Sigmoid colon (tissue), 7 donors: ENCODE measurements at places on chromosomes 12 and 14. TPM values are rescaled to one million over a fixed set of nuclear protein-coding genes. Genes with fewer than 3 reads are reported as not detected.
A peak's percentile ranks its signal among the peaks of the same experiment; 100 is the strongest.

GRCh38 chr14:33567023-33567728 lies 383.7 kb downstream of the EGLN3 start:
- no peak for DNase-seq
- no peaks in the 10 kb centered on the region for H3K27me3 ChIP-seq
- no peaks in the 10 kb centered on the region for H3K36me3 ChIP-seq
- no peak overlapping the region for H3K4me3 ChIP-seq
- no peak overlapping the region for H3K27ac ChIP-seq

DNA sequence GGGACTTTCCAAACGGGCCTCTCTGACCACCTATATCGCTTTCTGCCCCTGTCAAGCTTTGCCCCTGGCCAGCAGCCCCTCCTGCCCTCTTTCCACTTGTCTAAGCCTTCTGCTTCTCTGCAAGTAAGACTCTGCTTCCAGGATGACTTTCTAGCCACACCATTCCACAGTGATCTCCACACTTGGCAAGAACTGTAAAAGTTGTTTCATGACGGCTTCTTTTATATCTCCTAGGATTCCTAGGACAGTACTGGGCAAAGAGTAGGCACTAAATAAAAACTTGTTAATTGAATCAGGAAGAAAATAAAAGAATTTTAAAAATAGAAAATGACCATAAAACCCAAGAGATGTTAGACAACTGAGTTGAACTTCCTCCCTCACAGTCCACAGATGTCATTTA lies 1.8 kb upstream of the PTPN21 start:
- H3K27ac ChIP-seq, result no peak overlapping the region
- DNase-seq, result no peak
- no peaks in the 10 kb centered on the region for H3K36me3 ChIP-seq

GRCh38 chr12:16685107-16685506 lies 79.1 kb upstream of the LMO3 start:
- no peak overlapping the region for H3K4me3 ChIP-seq
- no peaks in the 10 kb centered on the region for H3K4me1 ChIP-seq
- DNase-seq, result no peak
- H3K27ac ChIP-seq, result no peak overlapping the region
- no peaks in the 10 kb centered on the region for H3K27me3 ChIP-seq

DNA sequence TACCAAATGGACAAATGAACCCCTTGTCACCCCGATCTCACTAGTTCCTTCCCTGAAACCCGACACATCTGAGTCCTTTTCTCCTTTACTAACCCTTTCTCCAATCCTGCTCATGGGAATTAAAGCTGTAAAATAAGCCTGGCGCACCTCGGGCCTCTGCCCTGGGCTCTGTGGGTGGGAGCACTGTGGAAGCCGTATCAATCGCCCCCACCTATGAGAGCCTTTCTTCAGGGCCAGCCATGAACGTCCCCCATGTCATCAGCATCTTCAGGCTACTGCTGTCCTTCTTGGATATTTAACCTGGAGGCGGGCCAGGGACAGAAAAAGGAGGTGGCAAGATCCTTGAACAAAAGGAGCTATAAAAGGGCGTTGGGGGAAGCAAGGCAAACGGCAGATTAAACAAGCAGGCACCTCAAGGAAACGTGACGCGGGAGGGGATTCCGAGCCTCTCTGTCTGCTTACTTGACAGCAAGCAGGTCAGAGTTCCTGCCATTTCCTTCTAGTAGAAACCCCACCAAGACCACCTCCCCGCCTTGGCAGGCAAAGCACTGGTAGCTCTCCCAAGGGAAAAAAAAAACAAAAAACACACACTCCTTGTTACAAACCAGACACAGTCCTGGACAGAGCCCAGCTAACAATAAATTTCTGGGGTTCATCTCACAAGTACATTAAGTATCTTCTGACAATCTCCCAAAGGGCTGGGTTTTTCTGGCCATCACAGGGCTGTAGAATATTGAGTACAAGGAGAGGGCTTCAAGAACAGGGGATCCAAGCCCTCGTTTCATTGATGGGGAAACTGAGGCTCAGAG lies 62.9 kb downstream of the DPF3 start:
- no peaks in the 10 kb centered on the region for H3K36me3 ChIP-seq
- H3K4me3 ChIP-seq, result peak overlapping the region; percentile 17
- H3K4me1 ChIP-seq, result no peaks in the 10 kb centered on the region
- DNase-seq, result peak; percentile 87

Gene CISTR
- polyA plus RNA-seq, result not detected

GRCh38 chr14:75647640-75648039 lies 13.0 kb downstream of the ERG28 start:
- peaks cover 21% of the 10 kb centered on the region for H3K36me3 ChIP-seq
- no peak for DNase-seq

Gene SYNJ2BP
- polyA plus RNA-seq, result 13.8 TPM

- no peak overlapping the region for H3K4me3 ChIP-seq
- no peak overlapping the region for H3K27ac ChIP-seq
- DNase-seq, result no peak
- H3K4me1 ChIP-seq, result no peaks in the 10 kb centered on the region
- H3K36me3 ChIP-seq, result no peaks in the 10 kb centered on the region
- H3K27me3 ChIP-seq, result no peaks in the 10 kb centered on the region
Measured at GRCh38 chr12:120015313-120015712, 26.3 kb downstream of the BICDL1 start.

DNA sequence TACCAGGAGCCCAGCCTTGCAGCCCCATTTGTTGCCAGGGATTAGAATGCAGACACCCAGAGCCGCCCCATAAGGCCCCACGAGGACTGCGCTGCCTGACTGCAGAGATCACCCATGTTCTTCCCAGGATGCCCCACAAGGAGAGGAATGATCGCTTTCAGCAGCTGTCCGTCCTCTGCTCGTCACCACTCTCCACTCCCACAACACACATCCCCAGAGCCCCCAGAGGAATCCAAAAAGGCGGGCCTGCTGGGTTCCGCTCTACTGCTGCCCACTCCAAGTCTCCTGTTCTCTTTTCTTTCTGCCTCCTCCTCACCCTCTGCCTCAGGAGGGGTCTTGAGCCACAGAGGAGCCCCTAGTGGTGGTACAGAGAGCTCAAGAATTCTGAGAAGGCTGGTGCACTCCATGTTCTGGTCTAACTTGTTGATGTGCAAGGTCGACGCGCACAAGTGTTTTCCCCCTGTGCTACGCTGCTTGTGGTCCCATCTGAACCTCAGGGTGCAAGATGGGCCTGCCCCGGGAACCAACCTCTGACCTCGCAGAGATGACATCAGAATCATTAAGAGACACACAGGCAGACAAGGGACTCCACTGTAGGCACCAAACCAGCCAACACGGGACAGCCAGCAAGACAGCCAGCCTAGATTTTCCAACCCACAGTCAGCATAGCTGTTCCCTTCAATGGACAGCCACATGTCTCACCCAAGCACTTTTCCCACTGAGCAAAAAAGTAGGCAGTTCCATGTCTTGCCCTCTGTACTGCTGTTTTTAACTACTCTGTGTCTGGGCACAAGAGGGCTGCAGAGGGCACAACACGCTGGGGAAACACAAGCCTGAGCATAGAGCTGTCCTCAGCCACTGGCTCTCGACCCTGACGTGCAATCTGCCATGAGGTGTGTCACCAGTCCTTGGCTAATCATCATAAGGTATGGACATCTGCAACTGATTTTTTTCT lies 29.9 kb downstream of the PXN start:
- peak overlapping the region; percentile 95 for H3K27ac ChIP-seq
- no peaks in the 10 kb centered on the region for H3K36me3 ChIP-seq
- no peaks in the 10 kb centered on the region for H3K27me3 ChIP-seq
- no peak for DNase-seq

Gene DACT1
- polyA plus RNA-seq, result 2.1 TPM

DNA sequence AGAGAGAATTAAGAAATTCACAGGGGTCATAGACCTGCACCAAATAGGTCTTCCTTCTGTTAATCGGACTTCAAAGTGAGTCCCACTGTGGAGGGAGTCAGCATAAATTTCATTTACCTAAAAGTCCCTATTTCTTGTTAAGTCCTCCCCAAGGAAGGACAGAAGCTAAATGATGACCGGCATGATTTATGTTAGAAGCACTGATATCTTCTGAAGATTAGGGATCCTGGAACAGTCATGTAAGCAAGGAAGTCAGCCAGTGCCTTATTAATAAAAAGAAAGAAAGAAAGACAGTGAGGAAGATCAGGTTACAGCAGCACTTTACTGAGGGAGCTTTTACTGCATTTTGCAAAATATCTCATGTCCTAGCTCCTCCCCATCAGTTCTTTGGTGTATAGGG lies 287.5 kb downstream of the FOXG1 start:
- no peak overlapping the region for H3K27ac ChIP-seq
- H3K4me3 ChIP-seq, result no peak overlapping the region
- no peak for DNase-seq
- H3K4me1 ChIP-seq, result no peaks in the 10 kb centered on the region
- H3K36me3 ChIP-seq, result no peaks in the 10 kb centered on the region
- H3K27me3 ChIP-seq, result no peaks in the 10 kb centered on the region

DNA sequence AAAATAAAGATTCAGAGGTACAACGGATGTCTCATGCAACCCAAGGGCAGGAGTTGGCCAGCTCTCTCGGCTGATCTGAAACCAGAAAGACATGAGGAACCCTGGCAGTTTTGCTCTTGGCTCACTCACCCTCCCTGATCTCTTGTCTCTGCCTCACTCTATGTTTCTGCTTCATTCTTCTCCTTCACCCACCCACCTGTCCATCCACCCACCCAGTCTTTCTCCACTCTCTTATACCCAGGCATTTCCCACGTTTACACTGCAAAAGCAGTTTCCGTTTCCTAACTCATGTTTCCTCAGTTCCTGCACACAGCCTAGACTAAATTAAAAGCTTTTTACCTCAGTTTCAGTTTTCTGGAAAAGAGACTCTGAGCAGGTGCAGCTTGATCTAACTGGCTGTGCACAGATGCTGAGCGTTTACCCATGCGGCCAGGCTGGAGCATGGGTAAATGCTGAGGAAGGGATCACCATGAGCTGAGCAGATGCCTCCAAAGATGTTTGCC lies 157.6 kb downstream of the PRKCH start:
- no peaks in the 10 kb centered on the region for H3K36me3 ChIP-seq
- H3K4me1 ChIP-seq, result peaks cover 3% of the 10 kb centered on the region

GRCh38 chr12:94287245-94287628 lies 138.9 kb downstream of the PLXNC1 start:
- H3K4me1 ChIP-seq, result peaks cover 39% of the 10 kb centered on the region
- no peak for DNase-seq
- no peaks in the 10 kb centered on the region for H3K36me3 ChIP-seq
- no peaks in the 10 kb centered on the region for H3K27me3 ChIP-seq

Gene CTDSP2
- polyA plus RNA-seq, result 85.3 TPM

DNA sequence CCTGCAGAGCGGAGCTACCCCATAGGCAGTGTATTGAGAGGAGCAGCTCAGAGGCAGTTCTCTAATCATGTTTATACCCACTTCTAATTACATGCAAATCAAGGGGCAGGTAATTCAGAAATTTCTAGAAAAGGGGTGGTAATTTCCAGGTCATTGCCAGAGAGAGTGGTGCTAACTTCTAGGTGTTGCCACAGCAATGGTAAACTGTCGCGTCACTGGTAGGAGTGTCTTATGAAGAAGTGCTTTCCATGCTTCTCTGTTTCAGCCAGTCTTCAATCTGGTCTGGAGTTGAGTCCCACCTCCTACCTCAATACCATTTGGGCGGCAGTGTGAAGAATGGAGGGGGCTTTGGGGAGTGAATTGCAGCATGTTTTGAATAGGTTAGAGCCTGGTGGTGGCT lies 8.5 kb upstream of the AMN1 start:
- H3K27me3 ChIP-seq, result no peaks in the 10 kb centered on the region
- no peaks in the 10 kb centered on the region for H3K36me3 ChIP-seq
- no peak overlapping the region for H3K4me3 ChIP-seq
- DNase-seq, result no peak

DNA sequence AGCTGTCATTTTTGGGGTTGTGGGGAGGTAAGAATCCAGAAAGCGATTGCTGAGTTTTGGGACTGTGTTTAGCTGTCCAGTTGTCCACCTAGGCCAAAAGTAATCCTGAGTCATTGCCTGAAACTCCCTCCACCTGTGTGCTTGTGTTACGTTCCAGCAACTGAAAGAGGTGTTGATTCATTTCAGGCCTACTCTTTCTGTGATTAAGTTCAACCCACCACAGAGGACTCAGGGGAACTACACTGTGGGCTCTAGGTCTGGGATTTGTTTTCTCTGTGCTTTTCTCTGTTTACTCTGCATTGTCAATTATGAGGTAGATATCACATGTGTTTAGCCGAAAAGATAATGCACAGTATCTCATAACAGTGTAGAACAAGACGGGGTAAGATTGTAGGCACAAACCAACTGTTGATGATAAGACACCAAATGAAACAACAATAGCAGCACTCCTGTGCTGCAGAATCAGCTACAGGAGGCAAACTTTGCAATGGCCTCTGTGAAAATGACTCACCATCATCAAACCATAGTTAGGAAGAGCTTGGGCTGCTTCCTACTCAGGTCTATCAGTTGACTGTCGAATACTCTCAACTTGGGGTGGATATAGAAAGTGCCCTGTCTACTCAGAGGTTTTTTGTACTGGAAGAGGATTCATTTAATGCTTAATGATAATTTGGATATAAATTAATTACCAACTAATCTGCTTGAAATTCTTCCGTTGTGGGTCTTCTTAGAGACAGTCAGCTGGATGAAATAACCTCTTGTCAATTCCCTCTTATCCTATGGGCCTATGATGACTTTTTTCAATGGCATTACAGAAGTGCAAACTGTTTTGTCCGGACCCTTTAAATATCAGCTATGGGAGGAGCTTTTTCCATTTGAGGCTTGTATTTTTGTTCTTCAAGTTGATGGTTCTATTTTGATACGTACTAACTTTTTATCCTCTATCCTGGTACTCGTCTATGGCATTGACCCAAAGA lies 385.9 kb downstream of the BMP4 start:
- no peak for DNase-seq
- H3K4me1 ChIP-seq, result no peaks in the 10 kb centered on the region
- no peak overlapping the region for H3K4me3 ChIP-seq
- no peaks in the 10 kb centered on the region for H3K27me3 ChIP-seq

Gene CCDC177
- not detected for polyA plus RNA-seq

Gene HNRNPC
- polyA plus RNA-seq, result 419 TPM

Gene TMEM132C
- 0.60 TPM for polyA plus RNA-seq

- no peaks in the 10 kb centered on the region for H3K27me3 ChIP-seq
- no peak overlapping the region for H3K4me3 ChIP-seq
- peak overlapping the region; percentile 71 for H3K27ac ChIP-seq
Measured at GRCh38 chr14:21557084-21557901, 22.6 kb downstream of the OR10G3 start.

DNA sequence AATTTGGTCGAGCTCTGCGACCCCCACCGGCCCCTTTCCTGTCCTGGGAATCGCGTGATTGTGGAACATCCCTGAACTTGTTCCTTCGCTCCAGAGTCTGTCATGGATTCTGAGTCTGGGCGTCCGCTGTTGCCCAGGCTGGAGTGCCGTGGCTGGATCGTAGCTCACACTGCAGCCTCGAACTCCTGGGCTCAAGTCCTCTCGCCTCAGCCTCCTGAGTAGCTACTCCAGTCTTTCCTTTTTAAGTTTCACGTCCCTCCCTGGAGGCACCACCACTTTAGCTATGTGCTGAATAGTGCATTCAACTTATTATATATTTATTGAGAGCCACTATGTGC lies 698 bp downstream of the ACOT6 start:
- H3K27me3 ChIP-seq, result no peaks in the 10 kb centered on the region
- H3K36me3 ChIP-seq, result no peaks in the 10 kb centered on the region
- peak overlapping the region; percentile 83 for H3K27ac ChIP-seq
- no peaks in the 10 kb centered on the region for H3K4me1 ChIP-seq

Gene NTF3
- 1.1 TPM for polyA plus RNA-seq

GRCh38 chr12:89427508-89428156 lies 75.3 kb upstream of the DUSP6 start:
- DNase-seq, result no peak
- H3K4me1 ChIP-seq, result no peaks in the 10 kb centered on the region
- H3K27me3 ChIP-seq, result no peaks in the 10 kb centered on the region
- no peak overlapping the region for H3K4me3 ChIP-seq
- no peak overlapping the region for H3K27ac ChIP-seq

Gene EAPP
- polyA plus RNA-seq, result 133 TPM
